Endodermal cell (in vitro differentiated cells): ENCODE measurements at places on chromosomes 5 and 9.

- DNase-seq = peak; percentile 20
- no peaks in the 10 kb centered on the region for H3K36me3 ChIP-seq
- no peaks in the 10 kb centered on the region for H3K4me1 ChIP-seq
Observed at GRCh38 chr5:6405591-6405990, 27.2 kb upstream of the MED10 start.

GRCh38 chr5:645421-645820 is 33.3 kb downstream of the CEP72 start:
- no peak overlapping the region for H3K4me3 ChIP-seq
- H3K27ac ChIP-seq = no peak overlapping the region
- peaks cover 56% of the 10 kb centered on the region for H3K36me3 ChIP-seq
- H3K27me3 ChIP-seq = no peaks in the 10 kb centered on the region
- no peaks in the 10 kb centered on the region for H3K4me1 ChIP-seq

- peaks cover 8% of the 10 kb centered on the region for H3K4me1 ChIP-seq
- no peaks in the 10 kb centered on the region for H3K36me3 ChIP-seq
- no peaks in the 10 kb centered on the region for H3K27me3 ChIP-seq
- peak; percentile 89 for DNase-seq
- no peak overlapping the region for H3K4me3 ChIP-seq
Observed at GRCh38 chr5:169116961-169117461, 183.9 kb downstream of the SLIT3 start.

DNA sequence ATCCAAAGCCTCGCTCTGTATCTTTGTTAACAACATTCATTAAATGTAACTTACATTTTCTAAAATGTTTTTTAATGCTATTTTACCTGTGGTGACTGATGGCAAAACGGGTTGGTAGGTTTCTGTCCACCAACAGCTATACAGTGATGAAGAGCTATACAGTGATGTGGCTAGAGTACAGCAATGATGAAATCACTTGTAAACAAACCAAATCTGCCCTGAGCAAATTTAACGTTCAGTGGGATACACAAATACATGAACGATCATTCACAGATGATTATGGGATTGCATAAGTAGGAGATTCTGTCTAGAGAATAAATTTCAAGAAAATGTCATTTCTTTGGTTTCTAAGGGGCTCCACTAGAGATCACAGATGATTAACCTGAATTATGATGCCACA is 132.7 kb downstream of the MPDZ start:
- peaks cover 21% of the 10 kb centered on the region for H3K36me3 ChIP-seq
- H3K4me1 ChIP-seq = no peaks in the 10 kb centered on the region
- DNase-seq = no peak
- no peak overlapping the region for H3K27ac ChIP-seq
- H3K4me3 ChIP-seq = no peak overlapping the region
- H3K27me3 ChIP-seq = no peaks in the 10 kb centered on the region

GRCh38 chr5:10461904-10462555 is 20.4 kb downstream of the ROPN1L start:
- H3K4me1 ChIP-seq = no peaks in the 10 kb centered on the region
- no peaks in the 10 kb centered on the region for H3K36me3 ChIP-seq
- H3K4me3 ChIP-seq = no peak overlapping the region

DNA sequence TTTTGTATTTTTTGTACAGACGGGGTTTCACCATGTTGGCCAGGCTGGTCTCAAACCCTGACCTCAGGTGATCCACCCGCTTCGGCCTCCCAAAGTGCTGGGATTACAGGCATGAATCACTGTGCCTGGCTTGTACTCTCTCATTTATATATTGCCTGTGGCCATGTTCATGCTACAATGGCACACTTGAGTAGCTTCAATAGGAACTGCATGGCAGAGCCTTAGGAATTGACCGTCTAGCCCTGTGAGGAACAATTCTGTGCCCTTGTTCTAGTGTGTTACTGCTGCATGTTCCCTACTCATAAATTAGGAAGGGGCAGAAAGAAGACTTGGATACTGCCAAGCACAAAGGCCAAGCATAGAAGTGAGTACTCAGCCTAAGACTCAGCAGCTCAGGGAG is 104.2 kb downstream of the LIFR start:
- no peaks in the 10 kb centered on the region for H3K27me3 ChIP-seq
- no peak for DNase-seq
- H3K36me3 ChIP-seq = no peaks in the 10 kb centered on the region
